ENCODE measurements at places on chromosomes 7 and 10.

GRCh38 chr10:14652067-14652466 is 122.6 kb downstream of the FAM107B start:
- DNase-seq: no peak

DNA sequence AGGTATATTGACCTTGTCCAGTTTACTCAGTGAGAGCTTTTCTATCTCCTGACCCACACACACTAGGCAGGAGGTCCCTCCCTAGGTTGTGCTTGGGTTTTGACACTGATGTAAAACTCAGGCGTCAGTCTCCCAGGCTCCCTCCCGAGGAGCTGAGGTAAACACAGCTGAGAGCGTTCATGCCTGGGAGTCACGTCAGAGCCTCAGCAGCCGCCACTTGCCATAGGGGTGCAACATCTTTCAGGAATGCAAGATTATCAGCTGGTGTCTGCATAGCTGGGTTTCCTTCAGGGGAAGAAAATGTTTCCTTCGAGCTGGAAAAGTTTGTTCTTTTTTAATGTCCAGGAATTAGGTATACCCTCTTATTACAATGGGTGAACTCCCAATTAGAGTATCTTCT is 70.6 kb downstream of the FGFR2 start:
- no peak for DNase-seq

- no peak for DNase-seq
These were observed 8.3 kb upstream of the FRMPD2 start for GRCh38 chr10:48282829-48283228.

GRCh38 chr7:36473454-36474282 is 84.0 kb downstream of the ANLN start:
- no peak for DNase-seq

- DNase-seq: no peak
These were observed 269.6 kb downstream of the EXOC4 start for GRCh38 chr7:133522501-133522900.

DNA sequence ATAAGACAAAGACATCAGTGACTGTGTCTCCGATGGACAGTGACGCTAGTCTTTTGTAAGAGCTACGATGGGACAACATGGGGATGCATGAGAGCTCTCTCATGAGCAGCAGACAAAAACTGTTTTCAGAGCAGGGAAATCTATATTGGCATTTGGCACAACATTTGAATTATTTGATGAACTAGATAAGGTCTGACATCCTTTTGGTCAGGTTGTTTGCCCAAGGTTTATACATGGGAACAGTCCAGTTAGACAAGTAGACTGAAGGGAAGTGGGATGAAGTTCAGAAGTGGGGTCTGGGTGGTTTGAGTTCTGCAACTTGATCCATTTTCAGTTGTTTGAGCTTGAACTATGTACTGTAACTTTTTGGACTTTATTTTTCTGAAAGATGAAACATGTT is 50.8 kb downstream of the BUB3 start:
- no peak for DNase-seq

DNA sequence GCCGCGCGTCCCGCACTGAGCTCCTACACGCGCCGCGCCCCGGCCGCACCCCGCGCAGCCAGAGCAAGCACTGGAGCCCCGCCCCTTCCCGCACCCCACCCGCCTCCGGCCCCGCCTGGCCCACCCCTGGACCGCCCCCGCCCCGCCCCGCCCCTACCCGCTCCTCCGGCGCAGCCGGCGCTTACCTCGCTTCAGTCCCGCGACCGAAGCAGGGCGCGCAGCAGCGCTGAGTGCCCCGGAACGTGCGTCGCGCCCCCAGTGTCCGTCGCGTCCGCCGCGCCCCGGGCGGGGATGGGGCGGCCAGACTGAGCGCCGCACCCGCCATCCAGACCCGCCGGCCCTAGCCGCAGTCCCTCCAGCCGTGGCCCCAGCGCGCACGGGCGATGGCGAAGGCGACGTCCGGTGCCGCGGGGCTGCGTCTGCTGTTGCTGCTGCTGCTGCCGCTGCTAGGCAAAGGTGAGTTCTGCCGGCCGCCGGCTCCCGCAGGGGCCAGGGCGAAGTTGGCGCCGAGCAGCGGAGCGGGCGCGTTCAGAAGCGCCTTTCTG is at the start of gene RET:
Gene RET (plus strand): TSS at position 194 of the 545 bp plus-strand sequence. CDS start 190 bp downstream, at position 384.
- no peak for DNase-seq

- no peak for DNase-seq
These were observed 165.8 kb downstream of the LRRC4 start for GRCh38 chr7:127865466-127865865.

GRCh38 chr10:12073526-12073925 is 4.8 kb downstream of the DHTKD1 start:
- DNase-seq: no peak

DNA sequence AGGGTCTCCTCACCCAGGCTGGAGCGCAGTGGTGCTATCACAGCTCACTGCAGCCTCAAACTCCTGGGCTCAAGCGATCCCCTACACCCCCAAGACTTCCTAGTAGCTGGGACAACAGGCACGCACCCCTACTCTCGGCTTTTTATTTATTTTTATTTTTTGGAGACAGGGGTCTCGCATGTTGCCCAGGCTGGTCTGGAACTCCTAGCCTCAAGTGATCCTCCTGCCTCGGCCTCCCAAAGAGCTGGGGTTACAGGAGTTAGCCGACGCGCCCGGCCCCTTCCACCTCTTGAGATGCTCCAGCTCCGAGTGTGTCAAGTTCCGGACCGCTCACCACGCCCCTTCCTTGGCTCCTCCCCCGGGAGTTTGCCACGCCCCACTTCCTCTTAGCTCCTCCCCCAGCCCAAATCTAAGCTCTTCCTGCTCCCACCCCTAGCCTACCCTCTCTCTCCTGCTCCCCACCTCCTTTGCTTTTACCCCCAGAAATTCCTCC is 6.3 kb downstream of the NAT16 start:
- DNase-seq: no peak

DNA sequence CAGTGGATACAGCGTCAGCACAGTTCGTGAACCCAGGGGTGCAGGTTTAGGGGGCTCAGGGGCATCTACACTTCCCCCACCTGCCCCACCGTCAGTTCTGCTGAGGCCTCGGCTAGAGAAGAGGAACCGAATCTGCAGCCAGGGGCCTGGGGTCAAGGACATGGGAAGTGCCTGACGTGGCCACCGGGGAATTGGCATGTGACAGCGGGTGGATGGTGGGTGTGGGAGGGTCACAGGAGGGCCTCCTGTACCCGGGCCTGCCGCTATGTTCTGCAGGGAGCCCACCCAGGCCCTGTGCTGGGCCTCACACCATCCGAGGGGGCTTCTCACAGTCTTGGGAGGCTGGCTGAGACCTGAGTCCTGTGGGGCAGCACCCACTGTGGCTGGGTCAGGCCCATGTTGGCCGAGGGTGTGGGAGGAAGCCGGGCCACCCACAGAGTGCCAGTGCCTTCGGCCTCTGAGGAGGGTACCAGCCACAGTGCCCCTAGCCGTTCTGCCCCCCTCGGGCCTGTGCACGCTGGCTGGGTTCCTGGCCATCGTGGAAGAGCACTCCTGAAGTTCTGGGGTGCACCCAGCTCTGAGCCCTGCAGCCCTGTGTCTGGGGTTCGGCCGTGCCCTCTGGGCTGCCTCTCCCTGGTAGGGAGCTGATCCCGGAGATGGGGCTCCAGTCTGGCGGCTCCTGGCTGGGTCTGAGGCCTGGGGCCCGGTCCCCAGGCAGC is 5.9 kb downstream of the TTYH3 start:
- DNase-seq: no peak

- no peak for DNase-seq
These were observed 12.0 kb downstream of the LARP4B start for GRCh38 chr10:919481-919880.

DNA sequence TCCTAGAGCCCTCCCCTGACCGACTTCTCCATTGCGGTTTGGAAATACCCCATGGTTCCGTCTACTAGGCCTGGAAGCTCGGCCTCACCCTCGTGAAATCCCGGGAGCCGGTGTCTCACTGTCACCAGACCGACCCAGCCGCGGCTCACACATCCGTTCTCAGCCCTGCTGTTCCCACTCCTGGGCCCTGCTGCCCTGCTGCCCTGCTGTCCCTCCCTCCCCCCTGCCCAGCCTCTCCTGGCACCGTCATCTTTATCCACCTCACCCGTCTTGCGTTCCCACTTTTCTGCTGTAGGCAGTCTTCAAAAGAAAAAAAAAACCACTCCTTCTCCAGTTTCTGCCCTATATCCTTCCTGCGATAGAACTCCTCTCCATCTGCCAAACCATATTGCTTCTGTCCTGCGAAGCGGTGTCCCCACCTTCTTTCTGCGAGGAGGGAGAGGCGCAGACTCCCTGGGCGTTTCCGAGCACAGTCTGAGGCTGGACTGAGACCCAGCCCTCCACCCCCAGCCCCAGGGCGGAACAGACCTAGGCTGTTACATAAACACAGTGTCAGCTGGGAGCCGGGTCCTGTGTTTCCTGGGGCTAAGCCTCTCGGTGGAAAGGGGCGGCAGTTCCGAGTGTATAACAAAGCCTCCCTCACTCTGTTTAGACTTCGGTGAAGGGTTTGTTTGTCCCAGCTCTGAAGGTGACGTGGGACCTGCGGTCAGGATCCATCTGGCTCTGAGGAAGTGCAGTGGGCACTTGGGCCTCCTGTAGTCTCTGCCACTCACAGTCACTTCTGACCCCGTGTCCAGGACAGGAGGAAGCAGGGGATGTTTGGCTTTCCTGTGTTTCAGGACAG is 2.8 kb downstream of the AGAP3 start:
- no peak for DNase-seq

DNA sequence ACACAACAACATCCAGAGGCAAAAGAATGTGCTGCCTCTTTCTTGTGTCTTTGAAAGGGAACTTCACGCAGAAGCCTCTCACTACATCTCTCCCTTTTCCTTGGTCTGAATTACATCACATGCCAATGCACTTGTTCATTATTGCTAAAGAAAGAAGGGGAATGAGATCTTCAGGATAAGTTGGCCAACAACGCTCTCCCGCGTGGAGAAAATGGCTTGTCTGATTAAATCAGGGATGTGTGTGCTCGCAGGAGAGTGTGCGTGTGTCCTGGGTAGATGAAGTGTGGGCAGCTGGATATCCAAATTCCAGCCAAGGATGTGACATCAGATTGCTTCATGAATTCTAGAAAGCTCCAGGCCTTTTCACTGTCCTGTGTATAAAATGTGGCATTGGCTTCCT is 541.6 kb upstream of the FZD8 start:
- no peak for DNase-seq

DNA sequence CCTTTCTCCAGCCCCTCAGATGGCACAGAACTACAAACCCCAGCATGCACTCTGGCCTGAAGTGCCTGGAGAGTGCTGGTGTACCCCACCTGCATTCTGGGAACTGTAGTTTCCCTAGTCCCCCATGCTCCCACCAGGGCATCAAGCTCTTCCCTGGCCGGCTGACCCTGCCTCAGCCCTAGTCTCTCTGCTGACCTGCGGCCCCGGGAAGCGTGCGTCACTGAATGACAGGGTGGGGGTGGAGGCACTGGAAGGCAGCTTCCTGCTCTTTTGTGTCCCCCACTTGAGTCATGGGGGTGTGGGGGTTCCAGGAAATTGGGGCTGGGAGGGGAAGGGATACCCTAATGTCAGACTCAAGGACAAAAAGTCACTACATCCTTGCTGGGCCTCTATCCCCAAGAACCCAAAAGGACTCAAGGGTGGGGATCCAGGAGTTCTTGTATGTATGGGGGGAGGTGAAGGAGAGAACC is 2.1 kb downstream of the NOS3 start:
- DNase-seq: no peak

- no peak for DNase-seq
These were observed 125.6 kb downstream of the CCDC71L start for GRCh38 chr7:106535234-106535932.

DNA sequence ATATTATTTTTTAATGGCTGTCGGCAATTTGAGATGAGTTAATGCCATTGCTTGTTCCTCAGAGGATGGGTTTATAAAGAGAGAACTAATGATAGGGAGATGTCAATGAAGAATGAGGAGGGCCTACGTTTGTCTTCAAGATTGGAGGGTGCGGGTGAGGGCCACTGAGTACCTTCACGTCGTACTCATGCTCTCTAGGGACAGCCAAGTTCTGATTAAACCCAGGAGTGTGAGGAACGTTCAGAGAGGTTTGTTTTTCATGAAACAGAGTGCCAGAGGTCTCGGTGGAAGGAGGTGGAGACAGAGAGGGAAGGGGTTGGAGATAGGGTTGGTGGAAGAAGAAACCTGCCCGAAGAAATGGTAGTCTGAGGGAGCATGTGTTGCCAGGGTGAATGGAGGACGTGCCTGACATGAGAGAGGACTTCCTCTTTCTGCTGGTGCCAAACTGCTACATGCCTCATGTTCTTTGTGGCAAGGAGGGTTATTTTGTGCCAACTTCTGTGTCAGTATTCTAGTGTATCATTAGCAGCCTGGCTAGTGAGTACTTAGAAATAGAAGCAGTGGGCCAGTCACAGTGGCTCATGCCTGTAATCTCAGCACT is 8.9 kb downstream of the DHTKD1 start:
- no peak for DNase-seq

DNA sequence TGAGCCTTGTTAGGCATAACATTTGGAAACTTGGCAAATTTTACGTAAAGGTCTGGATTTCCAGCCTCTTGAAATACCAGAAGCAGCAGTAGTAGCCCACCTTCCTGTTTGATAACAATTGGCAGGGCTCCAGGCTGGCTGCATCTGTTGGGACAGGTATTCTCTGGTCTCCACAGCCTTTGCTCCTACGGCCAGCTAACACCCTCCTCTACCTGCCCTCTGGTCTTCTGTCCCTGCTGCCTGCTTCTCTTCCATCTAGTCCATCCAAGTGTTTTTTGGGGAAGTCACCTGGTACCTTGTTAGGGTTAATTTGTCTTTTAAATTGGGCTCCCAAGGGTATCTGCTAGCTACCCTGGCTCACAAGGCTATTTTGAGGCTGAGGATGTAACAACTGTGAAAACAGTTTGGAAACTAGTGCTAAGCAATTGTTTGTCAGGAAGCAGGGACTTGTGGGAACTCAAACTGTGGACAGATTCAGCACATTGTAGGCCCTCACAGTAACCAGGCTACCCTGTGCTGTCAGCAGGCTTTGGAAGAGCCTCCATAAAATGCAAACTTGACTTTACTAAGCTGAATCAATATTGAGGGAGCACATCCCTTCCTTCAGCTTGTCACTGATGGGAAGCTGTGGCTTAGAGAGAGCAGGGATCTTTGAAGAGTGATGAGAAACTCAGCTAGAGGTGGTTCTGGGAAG is 8.5 kb downstream of the RPS24 start:
- DNase-seq: no peak

GRCh38 chr10:77071001-77071511 is 566.6 kb downstream of the KCNMA1 start:
- DNase-seq: no peak

DNA sequence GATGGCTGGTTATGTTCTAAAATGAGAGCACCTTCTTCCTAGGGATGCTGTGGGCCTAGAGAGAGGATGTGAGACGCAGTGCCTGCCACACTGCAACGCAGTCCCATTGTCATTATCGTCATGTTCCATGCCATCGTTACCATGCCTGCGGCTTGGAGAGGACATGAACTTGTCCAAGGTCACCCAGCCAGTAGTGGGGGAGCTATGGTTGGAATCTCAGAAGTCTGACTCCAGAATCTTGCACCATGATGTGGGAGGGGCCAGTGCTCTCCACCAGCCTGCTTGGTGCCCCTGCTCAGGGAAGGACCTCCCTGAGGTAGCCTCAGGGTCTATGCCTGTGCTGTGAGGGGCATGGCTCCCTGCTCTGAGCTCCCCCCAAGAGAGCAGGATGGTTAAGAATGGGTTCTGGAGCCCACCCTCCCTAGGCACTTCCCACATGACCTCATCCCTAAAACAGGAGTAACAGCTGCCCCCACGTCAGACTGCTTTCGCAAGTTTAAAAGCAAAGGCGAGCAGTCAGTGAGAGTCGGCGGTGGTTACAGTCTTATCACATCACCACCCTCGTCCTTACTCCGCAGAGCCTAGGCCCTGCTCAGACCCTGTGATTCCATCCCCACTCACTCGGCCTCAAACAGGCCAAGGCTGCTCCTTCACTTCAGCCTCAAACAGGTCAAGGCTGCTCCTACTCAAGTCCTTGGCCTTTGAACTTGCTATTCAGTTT is 50.4 kb downstream of the HABP2 start:
- DNase-seq: no peak

GRCh38 chr7:155684543-155684942 is 40.1 kb downstream of the RBM33 start:
- no peak for DNase-seq
